ENCODE measurements at places on chromosomes 12 and 14.

DNA sequence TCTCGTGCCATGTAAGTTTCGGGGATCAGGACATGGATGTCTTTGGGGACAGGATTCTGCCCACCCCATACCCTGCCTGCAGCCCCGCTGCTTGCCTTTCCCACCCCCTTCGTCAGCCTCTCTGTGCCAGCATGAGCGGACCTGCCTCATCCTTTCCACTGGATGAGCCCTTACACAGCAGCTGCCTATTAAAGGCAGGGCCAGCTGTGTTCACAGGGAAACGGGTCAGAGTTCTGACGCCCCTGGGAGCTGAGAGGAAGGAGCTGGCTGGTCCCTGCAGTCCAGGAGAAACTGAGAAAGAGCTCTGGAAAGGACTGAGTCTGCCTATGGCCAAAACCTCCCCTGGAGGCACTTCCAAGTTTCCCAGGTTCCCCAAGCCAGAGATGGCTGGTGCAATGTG lies 83.5 kb upstream of the NCOR2 start:
- no peak for DNase-seq

- no peak for DNase-seq
Observed at GRCh38 chr12:111818340-111818739, 23.7 kb upstream of the MAPKAPK5 start.

DNA sequence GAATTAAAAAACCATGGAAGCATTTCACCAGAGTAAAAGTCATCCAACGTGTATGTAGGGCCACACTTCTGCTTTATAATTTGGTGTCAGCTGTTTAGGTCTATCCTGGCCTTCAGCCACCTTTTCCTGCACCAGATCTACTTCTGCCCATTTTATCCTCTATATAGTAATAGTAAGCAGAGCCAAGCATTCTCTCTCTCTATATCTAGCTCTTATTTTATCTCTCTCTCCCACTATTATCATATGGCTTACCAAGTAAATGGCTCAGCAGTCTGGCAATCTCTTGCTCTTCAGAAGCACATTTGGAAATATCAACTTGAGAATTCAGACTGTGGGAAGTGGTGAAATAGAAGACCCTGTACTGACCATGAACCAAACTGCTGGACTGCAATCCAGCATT lies 84.1 kb upstream of the FKBP4 start:
- DNase-seq: no peak

DNA sequence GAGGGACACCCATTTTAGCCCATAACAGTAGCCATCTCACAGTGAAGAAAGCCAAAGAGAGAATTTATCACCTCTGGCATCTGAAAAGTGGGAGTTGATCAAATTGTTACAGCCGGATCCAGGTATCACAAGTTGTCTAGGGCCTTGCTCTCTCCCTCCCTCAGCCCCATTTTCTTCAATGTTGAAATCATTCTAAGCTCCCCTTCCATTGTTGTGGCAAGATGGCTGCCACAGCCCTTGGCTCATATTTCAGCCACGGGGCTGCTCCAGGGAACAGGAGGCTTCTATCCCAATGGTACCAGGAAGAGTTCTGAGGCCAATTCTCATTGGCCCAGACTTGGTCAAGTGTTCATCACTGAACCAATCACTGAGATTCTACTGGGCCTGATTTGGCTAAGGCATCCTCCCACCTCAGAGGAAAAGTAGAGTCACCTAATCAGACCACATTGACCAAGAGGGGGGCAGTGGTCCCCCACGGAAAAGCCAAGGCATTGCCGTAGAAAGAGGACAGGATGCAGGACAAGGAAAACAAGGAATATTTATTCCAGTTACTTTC lies 106.2 kb downstream of the GPATCH2L start:
- DNase-seq: no peak

- DNase-seq: no peak
Observed at GRCh38 chr12:26854031-26854390, 21.0 kb upstream of the ITPR2 start.

DNA sequence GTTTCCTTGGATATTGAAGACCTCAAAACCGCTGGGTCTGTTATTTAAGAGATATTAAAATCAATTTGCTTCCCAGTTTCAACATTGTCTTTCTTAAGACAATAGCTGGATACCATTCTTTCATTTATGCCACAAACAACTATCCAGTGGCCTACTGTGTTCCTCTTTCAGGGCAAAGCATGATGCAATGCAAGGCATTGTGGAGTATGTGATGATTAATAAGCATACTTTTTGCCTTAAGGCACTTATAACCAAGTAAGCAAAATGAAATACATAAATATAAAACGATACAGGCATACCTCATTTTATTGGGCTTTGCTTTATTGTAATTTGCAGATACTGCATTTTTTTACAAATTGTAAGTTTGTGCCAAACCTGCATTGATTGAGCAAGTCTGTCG lies 45.5 kb downstream of the SCN8A start:
- DNase-seq: no peak

- DNase-seq: no peak
Observed at GRCh38 chr12:49890096-49890461, 13.6 kb downstream of the FAIM2 start.

All from NCI-H2171 (cell line).